ENCODE measurements at places on chromosomes 3 and 15.

DNA sequence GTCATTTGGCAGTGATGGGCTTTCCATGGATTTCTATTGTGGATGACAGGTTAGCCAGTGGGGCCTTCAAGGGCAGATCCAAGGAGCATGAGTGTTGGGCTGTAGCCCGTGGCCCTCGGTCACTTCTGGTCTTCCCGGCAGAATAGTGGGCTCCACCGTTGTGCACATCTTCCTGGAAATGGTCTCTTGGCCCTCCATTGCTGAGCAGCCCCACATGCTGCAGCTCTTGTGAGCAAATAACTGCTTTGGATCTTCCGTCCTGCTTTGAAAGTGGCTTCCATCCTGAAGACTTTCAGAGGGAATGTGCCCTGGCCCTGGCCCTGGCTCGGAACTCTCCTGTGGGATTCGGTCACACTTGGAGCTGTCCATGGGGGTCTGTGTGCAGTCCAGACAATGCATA lies 102.8 kb downstream of the SNRPN start:
- DNase-seq, result no peak

- DNase-seq, result no peak
Measured at GRCh38 chr15:48940508-48940907, 23.2 kb downstream of the SHC4 start.

- DNase-seq, result no peak
Measured at GRCh38 chr3:22372292-22373062, 621.5 kb upstream of the ZNF385D start.

GRCh38 chr3:175127075-175127662 lies 268.0 kb downstream of the NAALADL2 start:
- DNase-seq, result no peak

- no peak for DNase-seq
Measured at GRCh38 chr15:68469162-68470048, 37.4 kb upstream of the ITGA11 start.

GRCh38 chr15:41161736-41162135 lies 45.7 kb upstream of the INO80 start:
- DNase-seq, result no peak

GRCh38 chr3:157166561-157166960 lies 6.6 kb upstream of the CCNL1 start:
- no peak for DNase-seq

GRCh38 chr3:132380920-132381319 lies 36.4 kb upstream of the DNAJC13 start:
- peak; percentile 13 for DNase-seq

DNA sequence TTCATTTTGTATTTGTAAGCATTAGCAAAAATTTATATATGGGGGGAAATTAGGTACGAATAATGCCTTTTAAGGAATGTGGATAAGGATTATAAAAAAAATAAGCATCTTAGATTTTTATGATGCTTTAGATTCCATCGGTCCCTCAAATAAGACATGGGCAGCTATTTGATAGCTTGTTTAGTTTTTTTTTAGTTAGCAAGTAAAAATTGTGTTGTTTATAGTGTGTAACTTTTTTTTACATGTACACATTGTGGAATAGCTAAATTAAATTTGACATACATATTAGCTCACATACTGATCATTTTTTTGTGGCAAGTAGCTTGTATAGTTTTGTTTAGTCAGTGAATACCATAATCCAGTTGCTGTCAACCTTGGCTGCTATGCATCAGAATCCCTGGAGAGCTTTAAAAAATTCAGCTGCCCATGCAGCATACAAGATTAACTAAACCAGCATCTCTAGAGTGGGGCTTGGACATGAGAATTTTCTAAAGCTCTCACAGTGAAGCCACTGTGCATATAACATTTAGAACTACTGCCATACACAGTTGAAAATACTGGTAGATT lies 53.9 kb downstream of the TMOD3 start:
- DNase-seq, result no peak

DNA sequence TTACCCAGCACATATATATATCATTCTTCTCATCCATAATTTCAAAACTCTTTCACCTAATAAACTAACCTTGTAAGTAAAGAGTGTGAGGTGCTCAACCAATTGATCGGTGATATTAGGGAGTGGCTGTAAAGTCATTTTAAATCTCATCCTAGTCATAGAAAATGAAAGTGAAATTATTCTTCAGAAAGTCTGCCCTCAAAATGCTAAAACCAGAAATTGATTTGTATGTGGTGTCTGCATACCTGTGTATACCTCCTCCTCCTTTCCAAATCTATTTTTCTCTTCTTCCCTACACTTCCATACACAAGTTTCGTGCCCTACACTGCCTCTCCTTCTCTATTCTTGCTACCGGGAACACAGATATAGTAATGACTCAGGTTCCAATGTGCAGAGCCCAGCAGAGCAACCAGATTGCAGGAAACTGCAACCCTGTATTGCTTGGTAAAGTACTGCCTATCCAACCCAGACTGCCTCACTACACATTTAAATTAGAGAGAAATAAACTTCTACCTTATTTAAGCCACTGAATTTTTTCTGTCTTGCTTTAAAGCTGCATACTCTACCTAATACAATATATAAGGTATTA lies 7.4 kb upstream of the TBC1D5 start:
- DNase-seq, result no peak

DNA sequence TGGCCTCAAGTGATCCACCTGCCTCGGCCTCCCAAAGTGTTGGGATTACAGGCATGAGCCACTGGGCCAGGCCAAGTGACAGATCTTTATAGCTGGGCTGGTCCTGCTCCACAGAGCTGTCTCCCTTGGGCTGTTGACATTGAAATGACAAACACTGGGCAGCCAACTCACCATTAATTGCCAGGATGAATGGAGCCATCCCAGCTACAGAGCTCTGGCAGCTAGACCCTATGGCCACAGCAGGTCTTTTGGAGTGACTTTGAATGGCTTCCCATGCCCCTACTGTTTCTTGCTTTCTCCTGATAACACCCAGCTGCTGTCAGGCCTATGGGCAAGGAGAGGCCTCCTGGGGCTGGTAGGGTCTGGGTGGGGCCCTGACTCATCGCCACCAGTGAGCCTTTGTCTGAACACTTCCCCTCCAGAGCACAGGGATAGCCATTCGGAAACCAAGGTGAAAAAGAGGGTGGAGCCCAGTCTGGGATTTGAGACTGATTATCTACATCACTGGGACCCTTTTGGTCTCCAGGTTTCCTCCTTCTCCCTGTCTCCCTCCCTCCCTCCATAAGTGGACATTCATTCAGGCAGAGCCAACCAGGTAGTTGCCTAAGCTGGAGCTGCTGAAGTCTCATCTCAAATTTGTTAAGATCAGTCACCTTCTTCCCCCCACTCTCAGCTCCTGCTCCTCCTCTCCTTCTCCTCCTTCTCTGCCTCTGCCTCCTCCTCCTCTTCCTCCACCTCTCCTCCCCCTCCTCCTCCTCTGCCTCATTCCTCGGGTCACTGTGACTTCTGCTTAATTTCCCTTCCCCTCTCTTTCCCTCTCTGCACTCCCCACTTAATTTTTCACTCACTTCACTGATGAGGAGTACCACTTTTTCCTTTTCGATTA lies 34.0 kb downstream of the BHLHE40 start:
- no peak for DNase-seq

GRCh38 chr3:185717121-185717520 lies 107.7 kb downstream of the IGF2BP2 start:
- no peak for DNase-seq

- no peak for DNase-seq
Measured at GRCh38 chr3:129476586-129476985, 36.6 kb downstream of the IFT122 start.

DNA sequence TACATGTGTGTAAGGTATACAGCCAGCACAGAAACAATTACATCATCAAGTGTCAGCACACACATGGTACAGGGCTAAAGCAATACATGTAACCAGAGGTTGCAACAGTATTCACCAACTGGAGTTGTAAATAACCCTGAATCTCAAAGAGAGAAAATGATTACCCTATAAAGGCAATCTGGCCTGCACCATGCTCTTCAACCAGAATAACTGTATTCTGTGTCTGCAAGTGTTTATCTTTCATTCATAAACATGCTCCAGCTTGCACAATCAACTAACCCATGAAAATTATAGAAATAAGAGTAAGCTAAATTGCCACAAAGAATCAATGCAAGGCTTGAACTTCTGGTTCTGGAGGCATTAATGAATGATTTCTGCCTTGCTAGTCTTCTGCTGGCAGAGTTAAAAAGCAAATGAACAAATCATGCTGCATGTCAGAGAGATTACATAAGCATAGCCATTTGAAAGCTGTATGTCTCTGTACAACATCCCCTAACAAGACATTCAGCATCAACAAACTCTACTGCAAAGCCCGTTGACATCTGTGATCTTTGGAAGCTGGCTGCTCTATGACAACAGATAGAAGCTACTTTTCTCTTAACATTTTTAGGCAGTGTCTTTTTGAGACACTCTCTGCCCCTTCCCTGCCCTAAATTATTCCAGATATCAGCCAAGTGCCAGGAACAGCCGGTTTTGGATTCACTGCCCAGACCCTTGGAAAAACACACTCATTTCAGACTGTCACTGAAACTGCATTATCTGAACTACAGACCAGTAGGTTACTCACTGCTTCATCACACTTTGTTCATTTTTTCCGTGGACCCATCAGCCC lies 871.0 kb downstream of the OTOL1 start:
- no peak for DNase-seq

DNA sequence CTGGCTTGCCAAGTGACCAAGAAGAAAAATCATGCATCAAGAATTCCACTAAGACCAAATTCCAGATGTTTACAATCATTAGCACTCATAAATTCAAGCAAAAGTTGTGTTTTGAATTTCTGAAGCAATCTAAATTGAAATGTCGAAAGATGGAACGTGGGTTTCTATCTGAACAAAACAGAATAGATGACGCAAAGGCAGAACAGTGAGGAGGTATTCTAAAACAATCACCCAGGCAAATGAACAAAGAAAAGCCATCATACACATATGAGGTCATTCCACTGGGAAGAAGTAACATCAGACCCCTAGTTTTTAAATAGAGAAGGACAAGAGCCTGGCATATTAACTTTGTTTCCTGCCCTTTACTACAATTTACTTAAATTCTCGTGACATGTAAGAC lies 58.0 kb downstream of the MCF2L2 start:
- DNase-seq, result no peak

- DNase-seq, result peak; percentile 73
Measured at GRCh38 chr15:66842710-66843441, 140.8 kb downstream of the SMAD6 start.

DNA sequence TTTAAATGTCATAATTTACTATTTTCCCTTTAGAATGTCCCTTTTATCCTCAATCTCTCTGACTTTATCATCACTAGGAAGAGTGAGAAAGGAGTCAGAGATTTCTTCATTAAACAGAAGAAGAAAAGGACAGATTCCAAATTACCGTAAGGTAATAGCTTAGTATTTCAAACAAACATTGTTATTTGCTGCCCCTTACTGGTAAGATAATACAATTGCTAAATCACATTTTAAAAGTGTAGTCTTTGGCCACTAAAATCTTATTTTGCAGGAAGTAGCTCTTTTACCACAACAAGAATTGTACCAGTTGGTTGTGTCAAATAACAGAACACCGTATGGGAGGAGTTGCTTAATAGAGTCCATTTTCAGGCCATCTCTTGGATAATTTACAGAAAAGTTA lies 53.7 kb downstream of the CGGBP1 start:
- DNase-seq, result no peak

DNA sequence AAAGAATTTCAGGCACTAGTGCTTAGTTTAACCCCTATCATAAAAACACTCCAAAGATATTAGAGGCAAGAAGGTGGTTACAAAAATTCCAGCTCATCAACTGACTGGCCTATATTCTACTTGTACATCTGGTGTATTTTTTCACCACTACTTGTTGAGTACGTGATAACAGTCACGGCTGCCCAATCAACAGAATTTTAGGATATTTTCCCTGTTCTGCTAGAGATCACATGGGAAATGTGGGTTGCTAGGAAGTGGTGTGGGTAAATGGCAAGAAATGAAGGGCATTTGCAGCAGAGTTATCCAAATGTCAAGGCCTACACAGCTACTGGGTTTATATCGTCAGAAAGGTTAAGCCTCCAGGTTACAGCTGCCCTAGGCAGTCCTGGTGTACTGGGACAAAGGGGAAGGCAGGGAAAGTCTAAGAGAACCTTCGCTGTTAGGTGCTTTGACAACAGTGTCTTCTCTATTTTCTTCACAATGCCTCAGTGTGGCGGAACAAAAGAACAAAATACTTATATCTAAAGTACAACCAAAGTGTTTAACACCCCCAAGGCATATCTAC lies 81.9 kb downstream of the FMN1 start:
- DNase-seq, result no peak

DNA sequence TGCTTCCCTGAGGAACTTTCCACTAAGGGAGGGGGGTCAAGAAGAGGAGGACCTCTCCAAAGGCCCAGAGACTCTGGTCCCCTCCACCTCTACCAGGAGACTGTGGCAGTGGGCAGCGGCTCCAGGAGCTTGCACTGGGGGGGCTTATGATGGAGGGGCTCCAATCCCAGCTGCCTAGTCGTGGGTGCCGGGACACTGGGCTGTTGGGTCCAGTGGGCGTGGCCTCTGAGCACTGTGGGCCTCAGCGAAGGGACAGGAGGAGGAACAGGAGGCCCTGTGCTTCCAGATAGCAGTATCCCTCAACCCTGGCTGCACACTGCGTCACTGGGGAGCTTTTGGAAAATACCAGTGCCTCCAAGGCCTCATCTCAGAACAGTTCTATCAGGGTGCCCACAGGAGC lies 13.5 kb upstream of the DLL4 start:
- no peak for DNase-seq

- DNase-seq, result no peak
Measured at GRCh38 chr3:153084431-153084830, 77.6 kb upstream of the RAP2B start.

GRCh38 chr3:194136519-194137007 lies 615 bp downstream of the HES1 start:
- no peak for DNase-seq

DNA sequence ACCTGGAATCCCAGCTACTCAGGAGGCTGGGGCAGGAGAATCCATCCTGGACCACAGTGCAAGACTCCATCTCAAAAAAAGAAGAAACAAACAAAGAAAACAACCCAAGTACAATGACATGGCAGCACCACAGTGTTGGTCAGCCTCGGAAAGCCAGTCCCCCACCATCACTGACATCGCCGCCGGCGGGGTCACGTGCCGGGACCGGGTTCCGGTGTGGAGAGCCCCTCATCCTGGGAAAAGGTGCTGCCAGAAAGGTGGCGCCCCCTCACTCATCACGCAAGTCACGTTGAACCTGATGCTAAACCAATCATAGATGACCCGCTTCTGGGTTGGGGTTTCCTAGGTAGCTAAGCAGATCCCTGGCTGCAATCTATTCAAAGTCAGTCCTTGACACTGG lies 17.8 kb downstream of the QRICH1 start:
- no peak for DNase-seq

DNA sequence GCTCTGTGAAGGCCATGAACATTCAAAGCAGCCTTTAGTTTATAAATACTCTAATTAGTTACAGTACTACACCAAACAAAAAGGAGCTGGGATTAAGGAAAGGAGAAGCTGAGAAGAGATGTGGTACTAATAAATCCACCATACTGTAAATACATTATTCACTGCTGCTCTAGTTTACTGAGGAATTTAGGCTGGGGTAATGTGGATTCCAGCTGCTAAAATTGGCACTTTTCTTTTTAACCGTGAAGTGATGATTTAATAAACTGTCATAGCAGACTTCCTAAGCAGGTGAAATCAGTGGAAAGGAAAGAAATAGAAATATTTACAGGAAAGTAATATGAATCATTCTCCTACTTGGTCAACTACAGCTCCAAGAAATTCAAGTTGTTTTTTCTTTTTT lies 88.7 kb downstream of the TFG start:
- no peak for DNase-seq
